ENCODE measurements at places on chromosomes 13 and 19.

GRCh38 chr19:7600721-7601120, 5.1 kb downstream of the CAMSAP3 start:
- DNase-seq = no peak

DNA sequence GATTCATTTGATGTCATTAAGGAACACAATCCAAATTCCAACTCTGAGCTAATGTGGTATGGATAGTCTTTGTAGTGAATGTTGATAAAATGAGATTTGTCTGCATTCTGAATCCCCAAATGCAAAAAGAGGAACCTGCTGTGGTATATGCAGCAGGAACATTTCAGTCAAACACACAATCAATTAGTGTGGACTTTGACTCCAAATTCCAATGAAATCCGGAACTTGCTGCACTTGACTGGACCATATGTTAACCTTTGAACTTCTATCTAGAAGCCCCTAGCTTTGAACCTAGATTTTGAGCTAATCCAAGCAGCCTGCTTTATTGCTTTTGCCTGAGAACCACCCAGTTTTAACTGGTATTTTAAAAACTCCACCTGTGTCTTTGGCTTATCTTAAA, 341.3 kb downstream of the SPRY2 start:
- no peak for DNase-seq

DNA sequence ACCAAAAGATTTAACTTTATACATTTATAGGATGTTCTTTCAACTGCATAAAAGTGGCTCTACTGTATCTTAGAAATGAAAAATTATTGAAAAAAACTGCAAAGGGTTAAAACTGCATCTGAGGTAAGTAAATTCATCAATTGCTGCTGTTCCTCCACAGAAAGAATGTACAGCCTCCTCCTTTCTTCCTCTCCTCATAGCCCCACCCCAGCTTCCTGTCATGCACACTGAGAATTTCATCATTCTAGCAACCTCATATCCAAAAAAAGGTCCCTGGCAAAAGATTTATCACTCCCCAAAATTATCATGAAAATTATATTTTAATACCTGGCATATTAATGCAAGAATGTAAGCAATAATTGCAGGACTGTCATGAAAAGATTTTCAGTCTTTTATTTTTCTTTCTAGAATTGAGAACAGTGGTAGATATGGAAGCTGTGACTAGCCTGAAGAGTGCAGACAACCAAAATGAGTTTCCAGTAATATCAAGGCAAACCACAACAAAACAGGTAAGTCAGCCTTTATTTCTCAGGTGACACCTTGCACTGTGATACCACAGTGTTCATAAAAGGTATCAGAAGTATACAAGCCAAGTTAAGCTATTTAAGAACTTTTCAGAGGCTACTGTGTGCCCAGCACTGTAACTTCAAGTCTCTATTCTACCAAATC, 110.8 kb downstream of the SUCLA2 start:
- DNase-seq = no peak

DNA sequence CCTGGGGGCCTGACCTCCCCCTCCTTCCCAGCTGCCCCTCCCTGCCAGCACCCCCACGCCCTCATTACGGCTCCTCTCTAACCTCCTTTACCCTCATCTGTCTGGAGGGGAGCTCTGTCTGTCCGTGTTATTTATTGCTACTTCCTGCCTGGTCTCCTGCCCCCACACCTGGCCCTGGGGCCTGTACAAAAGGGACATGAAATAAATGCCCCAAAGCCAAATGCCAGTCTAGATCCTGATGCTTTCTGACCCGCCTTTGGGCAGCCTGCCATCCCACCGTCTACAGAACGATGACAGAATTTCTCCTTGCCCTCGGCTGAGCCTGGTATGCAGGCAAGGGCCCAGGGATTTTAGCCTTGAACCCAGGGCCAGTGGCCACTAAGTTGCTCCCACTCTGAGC, 15.4 kb upstream of the CD22 start:
- no peak for DNase-seq

DNA sequence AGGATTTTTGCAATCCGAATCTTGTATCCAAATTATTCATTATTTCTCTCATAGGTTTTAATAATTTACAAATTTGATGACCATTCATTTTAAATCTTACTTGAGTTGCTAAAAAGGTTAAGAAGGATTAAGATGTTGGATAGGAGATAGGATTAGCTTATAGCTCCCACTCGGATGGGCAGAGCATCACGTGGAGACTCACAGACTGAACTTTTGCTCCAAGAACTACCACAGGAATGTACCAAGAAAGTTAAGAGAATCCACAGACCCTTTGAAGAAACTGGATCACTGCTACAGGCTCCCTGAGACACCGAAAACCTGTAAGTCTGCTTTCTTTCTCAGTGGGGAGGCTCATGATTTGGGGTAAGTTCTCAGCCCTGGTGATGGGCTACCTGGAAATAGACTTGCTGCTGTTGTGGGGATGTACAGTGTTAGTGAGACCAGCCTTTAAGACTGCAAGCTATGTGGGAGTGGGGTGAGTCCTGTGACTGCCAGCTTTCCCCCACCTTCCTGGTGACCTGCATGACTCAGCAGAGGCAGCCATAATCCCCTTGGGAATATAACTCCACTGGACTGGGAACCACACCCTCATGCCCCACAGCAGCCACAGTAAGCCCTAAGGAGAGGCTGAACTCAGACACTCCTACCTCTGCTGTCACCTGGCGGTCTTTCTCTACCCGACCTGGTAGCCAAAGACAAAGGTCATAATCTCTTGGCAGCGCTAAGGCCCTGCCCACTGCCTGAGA, 1458.0 kb downstream of the OLFM4 start:
- DNase-seq = no peak

GRCh38 chr19:478236-478903, 17.5 kb upstream of the SHC2 start:
- no peak for DNase-seq

DNA sequence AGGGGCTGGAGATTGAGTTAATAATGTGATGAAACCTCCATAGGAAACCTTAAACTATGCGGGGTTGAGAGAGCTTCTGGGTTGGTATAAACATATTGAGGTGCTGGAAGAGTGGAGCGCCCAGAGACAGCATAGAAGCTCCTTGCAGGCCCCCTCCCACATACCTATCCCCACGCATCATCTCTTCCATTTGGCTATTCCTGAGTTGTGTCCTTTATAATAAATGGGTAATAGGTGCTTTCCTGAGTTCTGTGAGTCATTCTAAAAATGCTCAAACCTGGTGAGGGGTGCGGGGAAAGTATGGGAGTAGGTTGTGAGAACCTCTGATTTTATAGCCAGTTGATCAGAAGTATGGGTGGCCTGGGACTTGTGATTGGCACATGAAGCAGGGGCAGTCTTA, 14.6 kb downstream of the CCDC122 start:
- DNase-seq = no peak

Measured in germinal center (tissue), 1 donor.